ENCODE measurements at places on chromosomes 4 and X.

DNA sequence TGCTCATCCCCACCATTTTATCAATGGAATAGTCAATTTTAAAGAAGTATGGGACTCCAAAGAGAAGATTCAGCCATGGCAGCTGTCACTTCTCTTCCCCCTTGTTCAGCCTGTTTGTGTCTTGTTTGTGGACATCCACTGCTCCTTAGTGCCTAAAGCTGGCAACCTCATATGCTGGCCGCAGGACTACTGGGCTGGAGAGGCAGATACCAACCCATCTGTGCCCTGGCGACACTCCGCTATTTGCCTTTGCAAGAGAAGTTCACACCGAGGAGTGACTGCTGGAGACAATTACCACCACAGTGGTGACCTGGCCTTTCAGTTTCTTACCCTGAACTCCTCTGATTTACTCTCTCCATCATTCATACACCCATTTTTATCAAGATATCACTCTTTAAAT lies 64.3 kb downstream of the NHSL2 start:
- DNase-seq, result no peak

GRCh38 chr4:184387351-184387750 lies 87.0 kb downstream of the IRF2 start:
- DNase-seq, result no peak

DNA sequence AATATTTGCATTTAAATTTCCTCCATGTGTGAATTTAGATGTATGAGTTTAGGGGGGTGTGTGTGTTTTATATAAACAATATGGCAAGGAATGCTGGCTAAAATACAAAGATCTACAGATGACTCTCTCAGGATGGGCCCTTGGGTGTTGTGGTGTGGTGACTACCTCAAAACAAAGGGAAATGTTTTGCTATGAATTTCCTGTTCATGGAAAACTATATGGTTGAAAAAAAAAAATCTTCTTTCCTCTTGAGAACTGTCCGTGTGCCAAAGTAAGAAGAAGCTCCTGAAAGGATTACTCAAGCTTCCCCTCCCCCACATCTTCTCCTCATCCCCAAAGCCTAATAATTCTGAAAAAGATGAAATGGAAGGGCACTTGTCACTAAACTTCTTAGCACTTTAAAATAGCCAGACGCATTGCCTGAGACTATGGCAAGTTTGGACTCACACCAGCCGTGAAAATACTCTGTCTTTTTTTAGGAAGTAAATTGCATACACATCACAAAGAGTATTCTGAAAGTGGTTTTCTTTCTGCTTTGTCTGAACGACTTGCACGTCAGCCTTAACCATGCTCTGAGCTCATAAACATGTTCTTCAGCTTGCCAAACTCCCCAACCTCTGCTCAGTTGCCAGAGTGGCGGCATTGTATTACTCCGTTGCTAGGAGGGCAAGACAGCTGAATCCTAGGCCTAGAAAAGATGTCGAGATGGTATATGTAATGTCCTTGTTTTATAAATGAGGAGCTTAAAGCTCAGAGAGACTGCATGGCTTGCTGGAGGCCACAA lies 250.4 kb upstream of the JADE1 start:
- no peak for DNase-seq

DNA sequence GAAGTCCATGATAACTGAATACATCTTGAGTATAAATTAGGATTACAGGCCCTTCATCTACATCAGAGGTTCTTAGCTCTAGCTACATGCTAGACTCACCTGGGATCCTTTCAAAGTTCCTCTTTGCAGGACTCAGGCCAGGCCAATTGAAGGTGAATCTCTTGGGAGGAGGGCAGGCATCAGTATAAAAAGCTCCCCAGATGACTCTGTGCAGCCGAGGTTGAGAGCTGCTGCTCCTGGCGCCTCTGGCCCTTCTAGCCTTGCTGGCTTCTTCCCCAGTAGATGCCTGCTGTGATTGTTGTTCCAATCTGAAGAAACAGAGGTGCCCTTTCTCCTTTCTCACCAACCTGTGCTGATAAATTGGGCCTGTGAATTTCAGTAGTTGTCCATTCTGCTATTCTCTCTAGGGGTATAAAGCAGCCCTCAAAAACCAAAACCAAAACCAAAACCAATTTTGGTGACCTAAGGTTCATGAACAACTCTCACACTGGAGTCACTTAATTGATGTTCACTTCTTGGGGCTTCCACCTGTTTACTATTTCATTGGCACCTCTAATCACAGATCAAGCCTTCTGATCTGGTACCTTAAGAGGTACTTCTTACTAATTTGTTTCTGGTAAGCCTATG lies 78.7 kb downstream of the SUPT20HL2 start:
- DNase-seq, result no peak

GRCh38 chr4:113869743-113870375 lies 108.3 kb upstream of the CAMK2D start:
- peak; percentile 4 for DNase-seq

DNA sequence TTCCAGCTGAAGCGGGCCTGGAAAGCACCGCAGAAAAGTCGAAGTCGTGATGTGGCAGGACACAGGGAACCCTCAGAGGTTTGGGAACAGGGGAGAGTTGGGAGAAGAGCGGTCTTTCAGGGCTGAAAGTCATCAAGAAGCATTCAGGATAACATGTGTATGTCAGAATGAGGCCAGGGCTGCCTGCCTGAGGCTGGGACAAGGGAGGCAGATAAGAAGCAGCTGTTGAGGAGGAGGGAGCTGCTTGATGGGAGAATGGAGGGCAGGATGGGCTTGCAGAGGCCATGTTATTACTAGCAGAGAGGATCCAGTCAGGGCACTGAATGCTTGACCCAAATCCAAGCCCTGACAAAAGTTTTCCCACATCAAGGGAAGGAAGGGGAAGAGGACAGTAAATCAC lies 132.0 kb downstream of the ATG4A start:
- no peak for DNase-seq

DNA sequence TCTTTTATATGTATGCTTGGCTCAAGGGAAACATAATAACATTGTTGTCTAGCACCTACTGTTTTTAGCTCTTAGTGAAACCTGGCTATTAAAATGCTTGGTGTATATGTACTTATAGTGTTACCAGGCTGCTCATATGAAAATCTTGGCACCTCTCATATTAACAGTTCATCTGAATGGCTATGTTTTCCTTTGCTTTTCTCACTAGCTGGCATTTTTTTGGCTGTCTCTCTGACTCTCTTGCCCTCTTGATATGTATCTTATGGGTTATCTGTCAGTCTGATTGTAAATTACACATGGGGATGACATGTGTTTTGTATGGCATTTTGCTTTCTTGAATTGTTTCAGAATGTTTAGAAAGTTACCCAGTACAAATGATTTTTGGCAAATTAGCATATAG lies 158.0 kb downstream of the ARHGAP24 start:
- no peak for DNase-seq

DNA sequence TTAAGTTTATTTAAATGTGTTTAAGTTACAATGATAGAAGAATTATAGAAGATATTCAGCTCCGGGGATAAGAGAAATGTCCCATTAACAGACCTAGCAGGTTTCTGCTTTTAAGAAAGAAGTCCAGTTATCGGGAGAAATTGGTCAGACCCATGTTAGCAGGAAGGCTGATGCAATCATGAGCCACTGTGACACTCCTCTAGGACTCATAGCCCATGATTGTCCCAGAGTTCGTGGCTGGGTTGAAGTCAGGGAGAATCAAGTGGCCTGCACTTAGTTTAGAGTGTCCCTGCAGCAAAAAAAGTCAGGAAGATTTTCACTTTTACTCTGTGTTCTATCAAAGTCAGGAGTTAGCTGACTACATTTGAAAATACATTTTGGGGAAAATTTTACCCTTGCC lies 72.0 kb downstream of the TMEM144 start:
- no peak for DNase-seq
